ENCODE measurements at places on chromosomes 5 and 9.

GRCh38 chr9:16191691-16192402, 639.0 kb downstream of the CCDC171 start:
- DNase-seq, result no peak

DNA sequence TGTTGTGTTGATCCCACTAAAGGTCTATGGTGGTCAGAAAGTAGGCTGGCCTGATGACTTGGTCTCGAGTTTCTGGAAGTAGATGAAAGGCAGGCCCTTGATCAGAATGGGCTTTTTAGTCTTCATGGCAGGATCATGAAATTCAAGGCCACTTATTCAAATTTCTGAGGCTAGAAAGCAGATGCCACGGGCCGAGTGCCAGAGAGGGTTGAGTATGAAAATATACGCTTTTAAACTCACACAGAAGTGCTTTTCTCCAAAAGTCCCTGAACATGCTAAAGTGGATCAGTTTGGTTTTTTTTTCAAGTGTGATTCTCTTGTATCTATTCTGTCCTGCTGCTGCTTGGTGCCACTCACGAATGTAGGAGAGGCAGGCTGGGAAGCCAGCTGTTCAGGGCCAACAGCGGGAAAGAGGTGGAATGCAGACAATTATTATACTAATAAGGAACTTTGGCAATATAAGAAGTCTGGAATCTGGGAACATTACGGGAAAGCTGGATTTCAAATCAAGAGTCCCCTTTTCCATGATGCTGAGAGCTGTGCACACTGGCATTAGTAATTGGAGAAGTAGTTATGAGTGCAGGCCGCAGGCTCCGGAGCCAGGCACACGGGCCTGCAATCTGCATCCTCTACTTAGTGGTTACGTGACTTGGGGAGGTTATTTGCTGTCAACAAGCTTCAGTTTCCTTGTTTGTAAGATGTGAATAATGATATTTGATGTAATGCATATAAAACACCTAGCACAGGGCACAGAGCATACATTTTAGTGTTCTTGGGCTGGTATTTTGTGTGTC, 95.8 kb downstream of the LMNB1 start:
- no peak for DNase-seq

GRCh38 chr5:152329761-152330283, 75.3 kb downstream of the NMUR2 start:
- no peak for DNase-seq

- DNase-seq, result no peak
These were observed 91.0 kb downstream of the ARSB start for GRCh38 chr5:78893940-78894677.

- DNase-seq, result no peak
These were observed 7.6 kb upstream of the GRPEL2 start for GRCh38 chr5:149337736-149338135.

DNA sequence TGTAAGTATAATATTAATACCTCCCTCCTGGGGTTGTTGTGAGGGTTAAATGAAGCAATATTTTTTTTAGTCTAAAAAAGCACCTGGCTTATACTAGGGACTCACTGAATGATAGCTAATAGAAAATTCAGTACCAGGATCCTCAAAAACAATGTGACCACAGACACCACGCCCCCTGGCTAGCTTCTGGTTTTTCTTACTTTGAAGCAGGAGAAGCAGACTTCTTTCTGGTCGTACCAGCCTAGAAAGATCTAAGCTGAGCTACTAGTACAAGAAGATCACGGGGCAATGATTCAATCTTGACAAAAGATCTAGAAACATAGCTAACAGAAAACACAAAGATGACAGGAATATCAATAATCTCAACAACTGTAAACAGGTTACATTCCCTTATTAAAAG, 218.5 kb upstream of the SLC30A5 start:
- no peak for DNase-seq

DNA sequence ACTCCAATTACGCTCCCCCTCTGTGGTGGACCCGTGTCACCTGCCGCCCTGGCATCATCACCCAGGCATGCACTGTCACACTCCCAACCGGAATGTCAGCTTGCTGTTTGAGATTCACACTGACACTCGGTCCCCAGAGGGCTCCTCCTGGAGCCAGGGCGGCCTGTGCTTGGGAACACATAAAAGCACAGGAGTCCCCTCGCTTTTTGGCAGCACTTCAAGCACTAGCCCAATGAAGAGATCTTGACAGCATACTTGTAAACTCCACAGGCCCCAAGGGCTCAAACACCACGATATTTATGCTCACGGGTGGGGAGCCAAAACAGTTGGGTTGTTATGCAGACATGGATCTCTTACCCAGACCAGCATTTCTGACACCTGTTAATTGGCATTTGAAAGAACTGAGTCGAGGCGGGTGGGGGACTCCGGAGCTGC, 90.8 kb upstream of the EGFLAM start:
- no peak for DNase-seq

DNA sequence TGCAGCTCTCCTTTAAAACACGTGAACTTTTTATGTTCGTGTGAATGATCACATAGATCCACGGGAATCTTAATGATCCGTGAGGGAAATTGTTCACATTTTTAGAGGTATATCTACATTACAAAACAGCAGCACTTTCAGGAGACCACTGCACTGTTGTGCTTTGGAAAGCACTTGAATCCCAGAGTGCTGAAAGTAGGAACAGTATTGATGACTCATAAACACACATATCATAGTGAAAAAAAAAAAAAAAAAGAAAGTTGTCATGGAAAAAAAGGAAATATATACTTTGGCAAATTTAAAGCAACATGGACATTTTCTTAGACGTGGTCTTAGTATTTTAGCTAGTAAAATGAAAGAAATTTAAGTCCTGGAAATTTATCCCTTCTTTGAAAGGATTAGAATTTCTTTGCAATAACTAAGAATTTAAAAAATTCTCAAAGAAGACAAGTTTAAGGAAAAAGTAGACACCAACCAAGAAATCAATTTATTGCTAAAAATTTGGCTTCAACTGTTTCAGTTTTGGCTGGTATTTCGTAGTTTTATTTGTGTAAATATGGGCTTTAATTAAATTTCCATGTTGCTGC, 55.4 kb downstream of the ADGRV1 start:
- DNase-seq, result no peak

DNA sequence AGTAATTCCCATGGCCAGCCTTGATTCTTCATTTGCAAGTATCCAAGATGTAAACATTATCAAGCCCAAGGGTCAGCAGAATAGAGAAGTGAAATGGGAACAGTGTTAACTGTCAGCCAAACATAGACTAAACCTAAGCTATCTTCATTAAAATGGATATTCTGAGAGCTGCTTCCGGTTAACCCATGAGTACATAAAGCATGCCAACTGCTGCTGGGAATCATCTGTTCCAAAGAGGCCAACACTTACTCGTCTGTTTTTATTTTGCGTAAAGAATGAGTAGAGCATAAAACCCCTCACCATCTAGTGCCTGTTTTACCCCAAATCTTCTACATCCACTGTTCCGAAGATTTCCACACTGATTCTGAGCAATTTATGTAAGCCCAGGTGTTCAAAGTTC, 257.6 kb downstream of the GLIS3 start:
- no peak for DNase-seq

GRCh38 chr5:72328172-72328571, 8.0 kb downstream of the PTCD2 start:
- no peak for DNase-seq

DNA sequence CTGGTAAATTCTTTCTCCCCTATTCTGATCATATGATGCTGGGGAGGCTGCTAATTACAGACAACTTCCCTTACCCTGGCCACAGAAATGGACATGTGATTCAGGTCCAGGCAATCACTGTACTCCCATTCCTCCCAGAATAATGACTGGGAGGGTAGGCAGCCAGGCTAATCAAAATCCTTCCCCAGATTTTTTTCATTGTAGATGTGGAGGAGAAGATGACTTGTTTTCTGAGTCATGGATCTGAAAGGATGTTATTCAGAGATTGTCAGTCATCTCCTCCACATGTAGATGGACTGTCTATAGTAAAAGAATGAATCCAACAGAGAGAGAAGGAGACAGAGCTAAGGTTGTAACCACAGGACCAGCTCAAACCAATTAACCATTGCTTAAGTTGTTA, 123.9 kb upstream of the PUM3 start:
- no peak for DNase-seq

- DNase-seq, result no peak
These were observed 115.7 kb downstream of the FRMD3 start for GRCh38 chr9:83422527-83422926.

- no peak for DNase-seq
These were observed 138.2 kb downstream of the NSG2 start for GRCh38 chr5:174183701-174184100.

- DNase-seq, result no peak
These were observed 3.8 kb upstream of the ATP6V0E1 start for GRCh38 chr5:172979778-172980177.

- no peak for DNase-seq
These were observed 110.8 kb downstream of the MARCHF3 start for GRCh38 chr5:126919566-126919965.

DNA sequence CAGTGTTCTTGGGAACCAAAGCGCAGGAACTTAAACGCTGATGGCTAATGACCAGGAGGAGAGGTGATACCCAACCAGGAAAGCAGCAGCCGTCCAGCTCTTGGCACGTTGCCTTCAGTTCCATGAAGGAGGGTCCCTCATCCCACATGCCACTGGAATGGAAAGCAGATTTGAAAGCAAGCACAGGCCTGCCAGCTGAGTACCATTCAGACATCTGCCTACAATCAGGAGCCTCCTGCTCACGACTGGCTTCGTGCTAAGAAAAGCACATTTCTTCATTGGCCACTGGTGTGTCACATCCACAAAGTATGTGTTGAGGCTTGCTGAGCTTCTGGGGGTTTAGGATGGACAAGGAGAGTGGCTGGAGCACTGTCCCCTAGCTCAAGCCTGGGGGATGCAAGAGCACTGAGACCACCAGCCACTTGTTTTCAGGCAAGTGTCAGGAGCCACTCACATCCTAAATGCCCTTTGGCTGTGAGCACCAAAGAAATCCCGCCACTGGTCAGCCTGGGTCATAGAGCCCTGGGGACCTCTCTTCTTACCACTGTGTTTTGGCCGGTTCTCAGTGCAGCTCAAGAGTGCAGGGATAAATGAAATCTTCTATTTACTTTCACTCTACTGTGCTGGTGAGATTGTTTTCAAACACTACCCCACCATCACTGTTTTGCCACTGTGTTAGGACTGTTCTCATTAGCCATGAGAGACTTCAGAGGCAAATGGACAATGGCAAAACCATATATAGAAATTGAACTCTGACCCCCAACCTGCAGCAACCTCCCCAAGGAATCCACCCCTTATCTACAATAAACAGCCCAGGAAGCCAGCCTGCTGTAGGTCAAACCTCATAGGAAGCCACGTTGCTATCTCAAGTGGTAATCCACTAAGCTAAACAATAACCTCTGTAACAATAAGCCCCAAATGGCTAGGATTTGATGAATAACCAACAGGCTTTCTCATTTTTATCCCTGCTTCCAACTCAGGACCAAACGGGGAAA, 58.3 kb downstream of the MTX3 start:
- DNase-seq, result no peak

GRCh38 chr5:9157811-9158210, 388.1 kb downstream of the SEMA5A start:
- no peak for DNase-seq

DNA sequence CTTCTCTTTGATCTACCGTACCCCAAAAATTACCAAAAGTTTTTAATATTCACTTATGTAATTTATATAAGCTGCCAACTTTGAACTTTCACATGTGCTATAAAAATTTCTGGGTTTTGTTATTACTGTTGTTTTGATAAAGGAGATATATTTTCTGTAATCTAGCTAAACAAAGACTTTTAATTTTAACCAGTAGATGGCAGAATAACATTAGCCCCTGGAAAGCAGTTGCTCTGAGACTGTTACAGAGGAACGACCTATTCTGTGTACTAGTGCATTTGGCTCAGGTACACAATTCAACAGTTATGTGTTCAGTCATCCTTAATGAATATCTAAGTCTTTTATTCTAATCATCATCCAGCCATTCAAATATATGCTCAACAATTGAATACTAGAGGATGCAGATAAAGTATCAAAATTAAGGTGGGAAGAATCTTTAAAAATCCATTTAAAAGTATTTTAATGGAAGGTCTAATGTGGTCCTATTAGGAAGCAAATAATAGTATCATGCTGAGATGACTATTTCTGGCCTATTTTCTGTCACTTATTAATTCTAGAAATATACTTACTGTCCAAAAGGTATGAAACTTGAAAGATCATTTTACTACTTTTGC, 8.6 kb downstream of the KLHL9 start:
- DNase-seq, result no peak

DNA sequence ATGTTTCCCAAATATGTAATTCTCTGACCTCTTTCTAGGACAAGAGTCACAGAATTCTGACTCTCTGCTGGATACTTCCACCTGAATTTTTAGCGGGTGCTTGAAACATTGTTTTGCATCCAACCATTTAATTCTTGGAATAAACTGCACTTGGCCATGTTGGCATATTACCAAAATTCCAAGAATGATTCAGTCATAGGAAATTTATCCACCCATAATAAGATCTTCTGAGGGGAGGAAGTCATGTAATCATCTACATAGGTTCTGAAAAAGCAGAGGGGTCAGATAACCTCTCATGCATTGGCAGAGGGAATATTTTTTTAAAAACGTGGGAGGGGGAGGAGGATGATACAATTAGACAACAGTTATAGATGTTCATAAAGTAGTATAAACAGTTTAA, 156.9 kb downstream of the PAM start:
- DNase-seq, result no peak

DNA sequence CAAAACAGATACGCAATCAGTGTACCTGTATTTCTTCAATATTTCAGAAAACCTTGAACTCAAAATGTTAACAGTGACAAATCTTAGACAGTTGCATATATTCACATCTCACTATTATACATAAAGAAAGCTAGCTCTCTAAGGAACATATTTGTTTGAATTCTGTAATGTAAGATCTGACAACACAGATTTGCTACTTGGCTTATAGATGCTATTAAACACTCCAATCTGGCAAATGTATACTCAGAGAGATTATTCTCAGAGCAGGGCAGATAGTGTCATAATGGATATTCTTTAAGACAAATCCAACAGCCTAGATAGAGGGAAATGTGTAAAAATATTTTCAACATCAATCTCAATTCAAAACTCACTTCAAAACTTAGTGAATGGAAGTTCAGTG, 794.5 kb upstream of the CDH9 start:
- no peak for DNase-seq

DNA sequence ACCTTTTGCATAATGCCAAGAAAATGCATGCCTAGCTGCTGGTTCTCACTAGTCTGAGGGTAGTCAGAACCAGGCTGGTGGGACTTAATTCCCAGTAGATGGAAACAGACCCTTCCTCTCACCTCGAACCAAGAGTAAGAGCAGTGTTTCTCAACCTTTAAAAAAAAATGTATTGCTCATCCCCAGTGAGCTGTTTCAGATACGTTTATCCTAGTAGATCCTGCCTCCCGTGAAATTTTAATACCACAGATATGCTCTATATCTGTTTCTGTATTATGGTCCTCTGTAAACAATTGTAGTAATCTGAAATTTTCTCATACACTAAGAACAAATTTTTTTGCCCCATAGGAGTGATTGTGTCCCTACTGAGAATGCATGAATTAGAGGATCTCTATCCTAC, 86.2 kb downstream of the TEK start:
- no peak for DNase-seq
